ENCODE measurements at places on chromosomes 2 and 18.

GRCh38 chr2:237726401-237726830, 72.2 kb upstream of the RBM44 start:
- DNase-seq = peak; percentile 79

GRCh38 chr2:233800208-233800607, 22.1 kb downstream of the MROH2A start:
- no peak for DNase-seq

DNA sequence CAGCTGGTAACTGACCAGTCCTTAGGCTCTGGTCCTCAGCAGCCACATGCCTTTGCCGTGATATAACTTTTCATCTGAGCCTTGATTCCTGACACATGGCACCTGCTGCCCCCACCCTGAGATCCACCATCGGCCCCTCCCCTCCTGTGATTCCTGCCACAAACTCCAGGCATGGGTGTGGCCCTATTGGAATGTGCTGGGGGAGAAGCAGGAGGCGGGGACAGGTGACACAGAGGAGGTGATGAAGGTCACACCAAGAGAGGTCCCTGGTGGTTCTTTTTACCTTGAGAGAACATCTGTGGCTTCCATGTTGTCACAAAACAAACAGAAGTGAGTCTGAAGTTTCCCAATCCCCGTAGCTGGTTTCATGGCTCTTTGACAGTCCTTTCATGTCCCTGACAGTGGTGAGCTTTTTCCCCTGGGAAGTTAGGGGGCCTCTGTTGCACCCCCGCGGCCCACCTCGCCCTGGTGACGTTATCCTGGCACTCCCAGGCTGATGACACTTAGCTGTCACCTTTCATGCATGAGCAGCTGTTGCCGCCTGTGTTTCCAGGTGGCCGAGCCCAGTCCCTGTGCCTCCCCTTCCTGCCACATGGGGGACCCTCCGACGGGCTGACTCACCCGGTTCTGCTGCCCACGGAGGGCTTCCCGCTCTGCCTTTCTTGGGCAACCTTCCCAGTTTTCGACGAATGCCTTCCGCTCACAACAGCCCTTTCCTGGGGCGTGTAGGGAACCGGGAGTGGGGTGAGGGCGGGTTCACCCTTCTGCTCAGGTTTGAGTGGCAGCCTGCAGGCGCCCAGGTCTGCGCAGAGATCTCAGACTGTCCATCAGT, 66.3 kb upstream of the GLI2 start:
- DNase-seq = peak; percentile 77

GRCh38 chr2:11870584-11870983, 124.2 kb downstream of the LPIN1 start:
- DNase-seq = no peak

DNA sequence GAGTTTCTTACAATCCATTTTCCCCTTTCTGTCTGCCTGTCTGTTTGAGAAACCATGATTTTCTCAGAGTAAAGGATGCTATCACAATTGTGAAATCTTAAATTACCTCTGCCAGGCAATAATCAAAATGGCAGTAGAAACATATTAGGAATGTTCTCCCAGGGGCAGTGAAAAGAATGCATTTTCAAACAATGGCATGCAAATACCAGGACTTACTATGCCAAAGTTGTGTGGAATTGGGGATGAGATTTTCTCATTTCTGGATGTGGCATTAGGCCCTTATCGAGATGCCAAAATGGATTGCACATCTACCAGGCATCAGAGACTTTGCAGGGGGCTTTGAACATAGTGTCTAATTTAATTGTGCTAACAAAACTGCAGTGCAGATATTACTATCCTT, 821.4 kb downstream of the RNF144A start:
- DNase-seq = no peak

- no peak for DNase-seq
Observed at GRCh38 chr2:134591526-134591925, 127.3 kb downstream of the TMEM163 start.

DNA sequence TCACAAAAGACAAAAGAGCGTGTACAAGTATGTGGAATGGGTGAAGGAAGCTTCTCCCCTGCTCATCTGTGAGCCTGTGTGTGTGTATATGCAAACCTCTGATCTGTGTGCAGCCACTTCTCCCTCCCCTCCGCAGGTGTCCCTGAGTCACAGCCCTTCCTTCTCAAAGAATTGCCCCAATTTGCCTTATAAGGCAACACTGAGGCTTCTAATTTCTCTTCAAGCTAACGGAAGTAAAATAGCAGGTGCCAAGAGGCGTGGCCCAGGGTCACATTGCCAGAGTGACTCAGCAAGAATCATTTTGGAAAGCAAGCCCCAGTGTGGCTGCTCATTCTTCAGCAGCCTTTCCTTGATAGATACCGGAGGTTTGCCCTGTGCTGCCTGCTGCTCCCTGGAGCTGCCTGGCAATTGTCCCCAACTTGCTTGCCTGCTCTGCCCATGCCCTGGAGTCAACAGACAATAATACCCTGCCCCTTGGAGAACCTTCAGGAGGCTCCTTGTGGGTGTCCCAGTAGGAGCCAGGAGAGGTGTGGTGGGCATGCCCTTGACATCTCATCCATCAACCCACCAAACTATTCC, 37.3 kb upstream of the BMP10 start:
- DNase-seq = peak; percentile 91

GRCh38 chr2:15313657-15314056, 247.5 kb downstream of the NBAS start:
- peak; percentile 58 for DNase-seq

DNA sequence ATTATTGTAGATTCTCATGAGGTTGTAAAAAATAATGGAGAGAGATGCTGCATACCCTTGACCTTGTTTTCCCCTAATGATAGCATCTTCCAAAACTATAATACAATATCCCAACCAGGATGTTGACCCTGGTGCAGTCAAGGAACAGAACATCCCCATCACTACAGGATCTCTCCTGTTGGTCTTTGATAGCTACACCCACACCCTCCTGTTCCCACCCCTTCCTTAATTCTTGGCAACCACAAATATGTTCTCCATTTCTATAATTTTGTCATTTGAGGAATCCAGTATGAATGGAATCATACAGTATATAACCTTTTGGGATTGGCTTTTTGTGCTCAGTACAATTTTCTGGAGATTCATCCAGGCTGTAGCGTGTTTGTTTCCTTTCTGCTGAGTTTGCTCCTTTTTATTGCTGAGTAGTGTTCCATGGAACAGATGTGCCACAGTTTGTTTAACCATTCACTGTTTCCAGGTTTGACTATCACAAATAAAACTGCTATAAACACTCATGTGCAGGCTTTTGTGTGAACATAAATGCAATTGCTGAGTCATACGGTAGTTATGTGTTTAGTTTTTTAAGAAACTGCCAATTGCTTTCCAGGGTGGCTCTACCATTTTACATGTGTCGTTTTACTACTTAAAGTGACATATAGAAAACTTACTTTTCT, 22.2 kb downstream of the MCFD2 start:
- DNase-seq = no peak

DNA sequence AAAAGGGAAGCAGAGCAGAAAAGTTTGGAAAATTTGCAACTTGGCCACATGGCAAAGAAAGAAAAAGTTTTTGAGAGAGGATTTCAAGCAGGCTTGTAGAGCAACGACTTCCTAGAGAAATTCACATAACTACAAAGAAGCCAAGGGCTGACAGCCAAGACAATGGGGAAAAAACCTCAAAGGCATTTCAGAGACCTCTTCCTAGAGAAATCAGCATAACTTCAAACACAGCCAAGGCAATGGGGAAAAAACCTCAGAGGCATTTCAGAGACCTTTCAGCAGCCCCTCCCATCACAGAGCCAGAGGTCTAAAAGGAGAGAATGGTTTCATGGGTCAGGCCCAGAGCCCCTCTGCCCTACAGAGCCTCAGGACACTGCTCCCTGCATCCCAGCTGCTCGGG, 7.2 kb downstream of the ADI1 start:
- no peak for DNase-seq

- no peak for DNase-seq
Observed at GRCh38 chr2:45700407-45701013, 49.0 kb downstream of the PRKCE start.

- DNase-seq = peak; percentile 85
Observed at GRCh38 chr2:19235308-19235707, 123.1 kb downstream of the OSR1 start.

DNA sequence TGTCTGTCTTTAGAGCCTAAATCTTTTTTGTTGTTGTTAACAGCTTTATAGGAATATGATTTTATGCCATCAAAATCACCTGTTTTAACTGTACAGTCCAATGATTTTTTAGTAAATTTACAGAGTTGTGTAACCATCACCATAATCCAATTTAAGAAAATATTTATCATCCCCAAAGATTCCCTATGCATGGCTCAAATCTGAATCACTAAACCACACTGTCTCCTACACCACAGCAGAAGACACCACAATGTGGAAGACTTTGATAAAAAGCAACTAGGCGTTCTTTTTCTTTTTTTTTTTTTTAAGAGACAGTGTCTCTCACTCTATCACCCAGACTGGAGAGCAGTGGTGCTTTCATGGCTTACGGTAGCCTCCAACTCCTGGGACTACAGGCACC, 99.6 kb downstream of the TXNL1 start:
- no peak for DNase-seq

DNA sequence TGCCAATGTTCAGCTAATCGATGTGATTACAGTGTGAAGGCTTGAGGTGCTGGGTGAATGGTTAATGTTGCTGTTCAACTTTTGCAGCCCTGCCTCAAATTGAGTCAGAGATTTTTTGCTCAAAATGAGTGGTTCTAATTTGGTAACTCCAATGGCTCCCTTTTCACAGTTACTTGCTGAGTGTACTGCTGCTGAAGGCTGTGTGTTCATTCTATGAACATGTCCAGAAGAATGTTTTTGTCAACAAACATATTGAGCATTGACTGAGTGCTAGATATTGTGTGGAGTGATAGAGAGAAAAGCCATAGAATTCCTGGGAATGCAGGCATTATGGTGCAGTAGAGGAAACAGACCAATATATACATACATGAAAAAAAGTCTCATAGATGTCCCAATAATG, 39.0 kb upstream of the TCF4 start:
- DNase-seq = no peak

All from cardiac fibroblast (primary cell).